Daoy (cell line): ENCODE measurements at places on chromosomes 3 and 15.
A peak's percentile ranks its signal among the peaks of the same experiment; 100 is the strongest.

DNA sequence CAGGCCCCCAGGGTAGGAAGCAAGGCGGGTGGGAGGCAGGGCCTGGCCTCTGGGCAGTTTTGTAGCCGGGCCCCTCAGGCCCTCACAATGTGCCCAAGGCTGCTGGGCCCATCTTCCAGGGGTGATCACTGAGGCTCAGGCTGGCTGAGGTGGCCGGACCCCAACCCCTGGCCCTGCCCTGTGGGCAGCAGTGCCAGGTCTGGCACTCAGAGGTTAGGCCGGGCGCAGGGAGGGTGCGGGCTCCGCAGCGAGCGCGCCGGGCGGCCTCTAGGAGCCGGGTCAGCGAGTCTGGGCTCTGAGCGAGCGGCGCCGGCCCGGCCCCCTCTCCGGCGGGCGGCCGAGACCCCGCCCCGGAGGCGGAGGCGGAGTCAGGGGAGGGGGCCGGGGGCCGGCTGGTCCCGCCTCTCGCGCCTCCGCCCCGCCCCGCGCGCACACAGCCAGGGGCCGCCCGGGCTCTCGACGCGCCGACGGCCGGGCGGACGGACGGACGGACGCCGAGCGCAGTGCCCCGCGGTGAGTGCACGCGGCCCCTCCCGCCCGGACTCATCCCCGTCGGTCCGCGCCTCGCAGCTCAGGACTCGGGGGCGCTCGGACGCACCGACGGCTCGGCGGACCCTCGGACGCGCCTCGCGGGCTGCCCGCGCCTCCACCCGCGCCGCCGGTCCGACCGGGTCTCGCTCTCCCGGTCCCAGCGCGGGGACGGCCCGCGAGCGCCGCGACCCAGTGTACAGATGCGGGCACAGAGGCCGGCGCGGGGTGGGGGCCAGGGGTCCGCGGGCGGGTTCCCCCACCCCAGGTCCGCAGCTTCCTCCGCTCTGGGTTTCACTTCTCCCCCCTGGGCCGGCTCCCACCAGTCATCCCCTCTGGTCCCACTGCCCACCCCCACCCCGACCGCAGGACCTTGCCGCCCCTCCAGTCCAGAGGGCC lies at the start of gene FBLN2:
Gene FBLN2 (plus strand): TSS at position 430 of the 927 bp plus-strand sequence. CDS start 21,231 bp downstream, outside the sequence.
- peak; percentile 64 for DNase-seq

DNA sequence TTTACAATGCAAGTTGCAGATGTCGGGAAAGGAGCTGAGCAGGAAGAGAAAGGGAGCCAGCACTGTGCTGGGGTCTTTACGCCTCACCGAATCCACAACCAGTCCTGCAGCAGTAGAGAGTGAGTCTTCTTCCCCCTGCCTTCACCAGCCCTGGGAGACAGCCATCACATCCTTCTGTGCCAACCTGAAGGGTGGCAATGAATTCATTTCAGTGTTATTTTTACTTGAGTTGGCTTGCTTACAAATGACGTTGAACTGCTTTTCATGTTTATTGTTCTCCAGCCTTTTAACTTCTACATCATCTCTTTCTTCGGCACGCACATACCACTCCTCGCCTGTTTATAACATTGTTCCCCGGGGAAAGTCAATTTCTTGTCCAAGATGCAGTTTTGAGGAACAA lies 77.1 kb downstream of the TRIM42 start:
- no peak for DNase-seq

GRCh38 chr3:138351916-138352550 lies 3.7 kb downstream of the MRAS start:
- no peak for DNase-seq

DNA sequence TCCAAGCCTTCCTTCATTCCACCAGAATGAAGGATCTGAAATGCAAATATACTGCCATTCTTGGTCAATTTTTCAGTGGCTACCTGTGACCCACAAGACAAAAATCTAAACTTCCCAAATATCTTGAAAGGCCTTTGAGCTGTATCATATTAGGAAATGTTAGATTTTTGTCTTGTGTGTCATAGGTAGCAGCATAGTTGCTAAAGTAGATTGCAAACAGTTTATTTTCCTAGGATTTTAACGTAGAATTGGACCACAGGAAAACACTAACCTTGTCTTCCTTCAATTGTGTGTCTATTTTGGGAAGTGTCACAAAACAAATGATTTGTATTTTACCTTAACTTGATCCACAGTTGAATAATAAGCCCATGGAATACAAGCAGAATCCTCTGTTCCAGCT lies 42.4 kb downstream of the CP start:
- no peak for DNase-seq

GRCh38 chr3:52469001-52469400 lies 13.6 kb downstream of the NISCH start:
- no peak for DNase-seq

DNA sequence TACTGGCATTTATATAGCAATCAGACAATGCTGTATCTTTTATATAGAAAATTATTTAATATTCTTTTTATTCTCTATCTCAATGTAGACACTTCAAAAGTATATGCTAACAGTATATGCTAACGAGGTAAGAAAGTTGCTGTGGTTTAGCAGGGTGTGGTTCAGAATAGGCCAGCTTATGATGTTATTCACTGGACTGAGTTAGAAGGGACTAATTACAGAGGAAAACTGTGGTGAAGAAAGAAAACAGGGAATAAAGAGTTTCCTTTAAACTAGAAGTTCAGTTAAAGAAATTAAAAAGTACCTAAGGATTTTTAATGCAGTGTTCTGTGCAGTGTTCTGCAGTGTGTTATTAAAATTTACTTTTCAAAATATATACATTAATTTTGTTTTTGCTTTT lies 59.4 kb downstream of the MYO9A start:
- peak; percentile 8 for DNase-seq

DNA sequence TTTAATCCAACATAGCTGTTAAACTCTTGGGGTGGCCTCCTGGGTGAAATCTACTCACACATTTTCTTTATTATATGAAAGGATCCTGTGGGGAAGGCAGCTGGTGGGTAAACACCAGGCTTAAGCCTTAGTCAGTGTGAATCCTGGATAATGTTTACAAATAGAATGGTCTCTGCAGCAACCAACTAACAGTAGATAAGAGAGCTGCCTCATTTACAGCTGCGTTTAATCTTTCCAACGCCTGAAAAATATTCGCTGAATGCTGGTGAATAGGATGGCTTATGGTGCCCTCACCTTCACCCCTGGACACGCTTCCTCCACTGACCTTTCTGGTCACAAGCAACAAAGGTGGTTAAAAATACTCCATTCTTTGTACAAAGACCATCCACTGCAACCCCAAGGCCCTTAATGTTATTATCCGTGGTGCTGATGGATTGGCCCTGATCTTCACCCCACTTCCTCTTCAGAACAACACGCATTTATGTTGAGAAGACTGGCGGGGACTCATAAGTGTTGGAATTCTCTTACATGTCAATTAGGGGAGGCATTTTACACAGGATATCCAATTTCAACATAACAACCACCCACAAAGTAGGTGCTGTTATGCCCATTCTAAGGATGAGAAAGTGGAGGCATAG lies 120.0 kb upstream of the FRMD4B start:
- DNase-seq: peak; percentile 19

- no peak for DNase-seq
Measured at GRCh38 chr3:110741891-110742290, 329.7 kb upstream of the NECTIN3 start.

- no peak for DNase-seq
Measured at GRCh38 chr15:67735896-67736295, 89.4 kb upstream of the SKOR1 start.

- no peak for DNase-seq
Measured at GRCh38 chr3:32755761-32756160, 62.0 kb upstream of the TRIM71 start.

- DNase-seq: no peak
Measured at GRCh38 chr3:176490357-176490756, 706.9 kb downstream of the TBL1XR1 start.

DNA sequence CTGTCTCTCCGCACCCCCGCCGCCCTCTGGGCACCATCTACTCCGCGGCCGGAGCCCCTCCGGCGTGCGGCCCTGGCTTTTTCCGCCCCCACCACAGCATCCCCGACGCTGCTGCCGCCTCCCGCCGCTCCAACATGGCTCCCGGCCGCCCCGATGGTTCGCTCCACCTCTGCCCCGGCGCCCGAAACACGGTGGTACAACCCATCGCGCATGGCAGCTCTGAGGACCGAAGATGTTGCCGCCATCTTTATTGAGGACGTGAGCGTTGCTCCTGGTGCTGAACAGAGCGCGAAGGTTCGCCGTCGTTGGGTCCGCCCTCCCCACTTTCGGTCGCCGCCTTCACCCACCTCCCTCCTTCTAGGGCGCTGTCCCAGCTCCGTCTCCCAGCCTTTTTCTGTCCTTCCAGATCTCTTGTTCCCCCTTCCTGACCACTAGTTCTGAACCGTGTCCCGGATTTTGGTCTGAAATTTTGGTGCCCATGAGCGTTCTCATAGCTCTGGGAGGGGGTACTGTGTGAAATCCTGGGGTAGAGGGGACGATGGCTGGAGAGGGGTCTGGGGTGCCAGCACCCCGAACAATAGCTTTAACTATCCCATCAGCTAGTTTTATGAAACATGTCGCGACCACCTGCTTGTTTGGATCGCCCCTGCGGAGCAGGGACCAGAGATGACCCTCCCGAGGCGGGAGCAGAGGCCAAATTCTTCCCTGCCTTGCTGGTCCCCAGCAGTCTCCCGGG lies at the start of gene CELSR3:
Gene CELSR3 (minus strand): TSS at position 134 of the 736 bp plus-strand sequence. CDS start 252 bp downstream, outside the sequence.
- DNase-seq: peak; percentile 93

- no peak for DNase-seq
Measured at GRCh38 chr15:97890307-97890706, 70.2 kb upstream of the ARRDC4 start.

GRCh38 chr3:15083252-15083651 lies 15.7 kb downstream of the RBSN start:
- no peak for DNase-seq

GRCh38 chr15:63112871-63113270 lies 8.8 kb upstream of the LACTB start:
- DNase-seq: no peak

DNA sequence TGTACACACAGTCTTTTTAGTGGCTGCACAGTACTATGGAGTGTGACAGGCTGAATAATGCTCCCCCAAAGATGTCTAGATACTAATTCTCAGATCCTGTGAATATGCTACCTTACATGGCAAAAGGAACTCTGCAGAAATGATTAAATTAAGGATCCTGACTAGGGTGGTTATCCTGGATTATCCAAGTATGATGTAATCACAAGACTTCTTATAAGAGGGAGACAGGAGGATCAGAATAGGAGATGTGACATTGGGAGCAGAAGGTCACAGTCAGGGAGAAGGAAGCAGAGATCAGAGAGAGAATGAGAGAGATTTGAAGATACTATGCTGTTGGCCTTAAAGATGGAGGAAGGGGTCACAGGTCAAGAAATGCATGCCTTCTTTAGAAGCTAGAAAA lies 34.5 kb downstream of the GABPB1 start:
- DNase-seq: no peak

- no peak for DNase-seq
Measured at GRCh38 chr3:12424635-12425319, 59.5 kb upstream of the TSEN2 start.

- peak; percentile 76 for DNase-seq
Measured at GRCh38 chr3:46998121-46998851, 18.8 kb downstream of the NBEAL2 start.

DNA sequence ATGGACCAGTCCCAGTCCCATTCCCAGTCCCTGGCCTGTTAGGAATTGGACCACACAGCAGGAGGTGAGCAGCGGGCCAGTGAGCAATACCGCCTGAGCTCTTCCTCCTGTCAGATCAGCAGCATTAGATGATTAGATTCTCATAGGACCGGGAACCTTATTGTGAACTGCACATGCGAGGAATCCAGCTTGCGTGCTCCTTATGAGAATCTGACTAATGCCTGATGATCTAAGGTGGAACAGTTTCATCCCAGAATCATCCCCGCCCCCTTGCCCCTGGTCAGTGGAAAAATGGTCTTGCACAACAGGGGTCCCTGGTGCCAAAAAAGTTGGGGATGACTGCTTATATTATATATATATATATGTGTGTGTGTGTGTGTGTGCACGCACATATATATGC lies 63.1 kb downstream of the IFT57 start:
- no peak for DNase-seq

DNA sequence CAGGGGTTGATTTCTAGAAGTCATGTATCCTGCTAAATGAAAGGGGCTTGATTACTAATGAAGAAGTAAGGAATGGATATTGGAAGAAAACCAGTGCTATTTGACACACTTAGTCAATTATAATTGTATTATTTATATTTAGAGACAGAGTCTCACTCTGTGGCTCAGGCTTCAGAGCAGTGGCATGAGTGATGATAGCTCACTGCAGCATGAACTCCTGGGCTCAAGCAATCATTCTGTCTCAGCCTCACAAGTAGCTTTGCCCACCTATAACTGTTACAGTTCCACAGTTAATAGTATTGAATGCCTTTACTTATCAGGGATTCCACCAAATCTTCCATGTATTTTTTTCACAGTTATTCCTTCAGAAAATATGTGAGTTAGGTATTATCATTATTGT lies 432.0 kb upstream of the TGFBR2 start:
- DNase-seq: no peak

DNA sequence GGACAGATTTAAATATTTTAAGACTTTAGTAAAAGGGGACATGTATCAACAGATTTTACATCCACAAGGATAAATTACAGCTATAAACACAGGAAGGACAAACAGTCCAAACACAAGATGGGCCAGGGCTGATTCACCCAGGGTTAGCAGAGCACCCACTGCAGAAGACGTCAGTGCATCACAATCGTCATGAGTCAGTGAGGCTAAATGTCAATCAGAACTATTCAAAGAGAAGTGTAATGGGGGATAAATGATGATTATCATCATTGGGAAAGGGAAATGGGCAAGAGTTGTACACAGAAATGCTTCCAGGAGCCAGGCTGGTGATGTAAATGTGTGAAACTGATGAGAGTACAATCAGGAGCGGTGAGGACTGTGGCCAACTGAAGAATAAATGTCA lies 226.8 kb downstream of the PLCL2 start:
- DNase-seq: peak; percentile 16

GRCh38 chr3:2945121-2945520 lies 165.1 kb downstream of the IL5RA start:
- DNase-seq: no peak

DNA sequence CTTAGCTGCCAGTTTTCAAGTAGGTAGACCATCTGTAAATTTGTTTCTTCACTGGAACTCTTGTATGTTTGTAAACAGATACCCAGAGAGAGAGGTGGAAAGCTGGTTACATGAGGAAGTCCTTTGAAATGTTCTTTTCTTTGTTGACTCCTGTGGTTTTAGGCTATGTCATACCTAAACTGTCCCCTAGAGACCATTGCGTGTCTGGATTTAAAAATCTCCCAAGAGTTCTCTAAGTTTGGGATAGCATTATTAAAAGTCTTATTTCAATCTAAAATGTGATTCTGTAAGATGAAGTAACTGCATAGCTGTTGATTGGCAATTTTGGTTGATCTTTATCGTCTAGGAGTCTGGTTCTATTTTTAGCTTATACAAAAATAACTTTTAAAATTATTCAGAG lies 127.2 kb downstream of the GHSR start:
- DNase-seq: no peak

GRCh38 chr3:47594792-47595191 lies 16.1 kb upstream of the CSPG5 start:
- no peak for DNase-seq

- no peak for DNase-seq
Measured at GRCh38 chr3:150680562-150680961, 23.2 kb downstream of the ERICH6 start.
